ENCODE measurements at places on chromosomes 5 and 9. TPM values are rescaled to one million over a fixed set of nuclear protein-coding genes. Genes with fewer than 3 reads are reported as not detected.

PCDHA11 gene
- total RNA-seq, result 5.8 TPM

GFI1B gene
- not detected for total RNA-seq

- no peak for DNase-seq
Measured at GRCh38 chr9:22700171-22700570, 253.5 kb downstream of the DMRTA1 start.

- DNase-seq, result no peak
Measured at GRCh38 chr9:133256686-133257091, 18.3 kb downstream of the ABO start.

GRCh38 chr9:121292051-121292450 lies 24.1 kb downstream of the GSN start:
- DNase-seq, result no peak

GRCh38 chr5:179801304-179802206 lies 5.1 kb downstream of the MGAT4B start:
- DNase-seq, result no peak

GRCh38 chr5:963673-964531 lies 44.7 kb upstream of the NKD2 start:
- DNase-seq, result peak; percentile 49

DNA sequence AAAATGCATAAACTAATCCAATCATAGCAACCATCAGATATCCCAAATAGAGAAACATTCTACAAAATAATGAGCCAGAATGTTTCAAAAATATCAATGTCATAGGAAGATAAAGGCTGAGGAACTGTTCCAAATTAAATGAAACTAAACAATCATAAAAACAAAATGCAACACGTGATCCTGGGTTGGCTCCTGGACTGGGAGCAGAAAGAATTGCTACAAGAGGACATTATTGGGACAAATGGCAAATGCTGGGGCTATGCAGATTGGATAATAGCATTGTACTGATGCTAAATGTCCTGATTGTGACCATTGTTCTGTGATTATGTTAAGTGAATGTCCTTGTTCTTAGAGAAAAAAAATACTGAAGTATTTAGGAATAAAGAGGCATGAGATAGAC lies 54.2 kb upstream of the AKNA start:
- no peak for DNase-seq

- peak; percentile 41 for DNase-seq
Measured at GRCh38 chr9:92634712-92635605, 35.0 kb downstream of the IPPK start.
